ENCODE measurements at places on chromosomes 1 and 21. TPM values are rescaled to one million over a fixed set of nuclear protein-coding genes. Genes with fewer than 3 reads are reported as not detected.

Gene FAM163A
- total RNA-seq = not detected

Gene SH3D21
- 19.0 TPM for total RNA-seq

DNA sequence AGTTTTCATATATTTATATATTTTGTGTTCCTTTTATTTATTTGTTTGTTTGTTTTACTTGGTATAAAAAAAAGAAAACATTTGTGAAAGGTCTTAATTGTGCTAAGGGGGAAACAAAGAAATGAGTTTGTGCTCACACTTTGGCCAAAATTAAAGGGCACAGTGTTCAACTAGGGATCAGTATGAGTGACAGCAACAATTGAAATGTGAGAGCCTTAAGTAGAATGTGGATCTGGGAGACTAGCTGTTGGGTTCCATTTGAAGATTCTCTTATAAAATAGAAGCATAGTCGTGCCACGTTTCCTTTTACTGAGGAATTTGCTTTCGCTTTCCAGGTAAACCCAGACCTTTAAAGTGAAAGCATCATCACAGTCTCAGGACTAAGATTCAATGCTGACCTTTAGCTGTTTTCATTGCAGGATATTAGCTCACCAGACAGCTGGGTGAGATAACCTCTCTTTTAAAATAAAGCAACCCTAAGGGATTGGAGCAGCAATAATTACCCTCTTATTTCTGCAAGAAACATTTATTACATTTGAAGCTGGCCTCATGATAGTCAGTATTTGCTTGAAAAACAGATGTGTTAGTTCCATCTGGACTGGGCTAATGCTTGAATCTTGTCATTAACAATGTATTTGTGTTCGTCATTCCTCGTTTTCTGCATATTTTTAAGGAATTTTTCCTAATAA is 37.1 kb upstream of the CD55 start:
- DNase-seq = no peak

- DNase-seq = peak; percentile 39
These were observed 25.0 kb downstream of the SZT2 start for GRCh38 chr1:43414634-43415223.

DNA sequence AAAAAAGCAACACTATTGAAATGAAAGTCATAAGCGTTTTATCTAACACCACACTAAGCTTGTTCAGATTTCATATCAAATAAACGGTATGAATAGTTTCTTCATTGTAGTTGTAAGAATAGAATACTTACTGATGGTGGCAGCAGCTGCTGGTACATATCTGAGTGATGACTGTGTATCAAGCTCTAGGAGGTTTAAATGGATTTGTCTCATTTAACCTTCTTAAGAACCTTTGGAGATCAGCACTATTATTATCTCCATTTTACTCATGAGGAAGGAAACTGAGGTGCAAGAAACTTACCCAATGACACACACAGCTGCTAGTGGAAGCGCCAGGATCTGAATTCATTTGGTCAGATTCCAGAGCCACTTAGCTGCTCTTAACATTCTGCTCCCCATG is 104.0 kb downstream of the EIF4G3 start:
- no peak for DNase-seq

DNA sequence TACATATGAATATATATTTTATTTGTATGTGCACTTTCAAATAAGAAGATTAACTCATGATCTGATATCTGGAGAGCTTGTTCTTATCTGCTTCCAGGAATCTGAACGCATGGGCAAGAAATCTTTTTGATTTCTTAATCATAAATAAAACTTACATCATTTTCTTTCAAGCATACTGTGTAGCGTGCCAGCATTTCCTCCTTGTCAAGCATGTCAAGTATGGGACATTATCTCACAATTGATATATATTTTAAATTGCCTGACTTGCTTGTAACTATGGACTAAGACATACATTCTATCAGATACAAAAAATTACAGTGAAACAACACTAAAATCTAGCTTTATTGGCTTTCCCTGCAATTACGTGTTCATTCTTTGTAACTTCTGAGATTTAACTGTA is 1128.2 kb downstream of the PLA2G4A start:
- no peak for DNase-seq

GRCh38 chr1:112445596-112445995 is 49.6 kb downstream of the CTTNBP2NL start:
- no peak for DNase-seq

- DNase-seq = no peak
These were observed 621.0 kb downstream of the LMO4 start for GRCh38 chr1:87949711-87950110.

- DNase-seq = no peak
These were observed 5.4 kb upstream of the LAMC2 start for GRCh38 chr1:183180634-183181056.
